NCI-H2029 (cell line): ENCODE measurements at places on chromosomes 12 and 14.

DNA sequence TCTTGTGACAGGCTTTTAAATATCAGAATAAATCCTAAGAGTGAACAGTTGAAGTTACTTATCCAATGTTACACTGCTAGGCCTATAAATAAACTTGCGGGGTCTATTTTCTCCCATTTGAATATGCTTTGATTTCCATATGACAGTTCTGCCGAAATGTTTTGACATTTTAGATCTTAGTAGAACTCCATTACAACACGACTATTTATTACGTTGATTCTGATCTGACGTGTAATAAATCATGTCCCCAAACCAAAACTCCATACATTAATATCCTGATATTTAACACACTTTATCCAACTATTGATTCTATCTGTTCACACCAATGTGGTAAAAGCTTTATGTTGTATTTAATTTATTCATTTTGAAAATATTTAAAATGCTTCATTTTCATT lies 16.1 kb upstream of the NEMF start:
- DNase-seq = no peak

- DNase-seq = no peak
Observed at GRCh38 chr12:91021076-91021475, 16.3 kb upstream of the EPYC start.

DNA sequence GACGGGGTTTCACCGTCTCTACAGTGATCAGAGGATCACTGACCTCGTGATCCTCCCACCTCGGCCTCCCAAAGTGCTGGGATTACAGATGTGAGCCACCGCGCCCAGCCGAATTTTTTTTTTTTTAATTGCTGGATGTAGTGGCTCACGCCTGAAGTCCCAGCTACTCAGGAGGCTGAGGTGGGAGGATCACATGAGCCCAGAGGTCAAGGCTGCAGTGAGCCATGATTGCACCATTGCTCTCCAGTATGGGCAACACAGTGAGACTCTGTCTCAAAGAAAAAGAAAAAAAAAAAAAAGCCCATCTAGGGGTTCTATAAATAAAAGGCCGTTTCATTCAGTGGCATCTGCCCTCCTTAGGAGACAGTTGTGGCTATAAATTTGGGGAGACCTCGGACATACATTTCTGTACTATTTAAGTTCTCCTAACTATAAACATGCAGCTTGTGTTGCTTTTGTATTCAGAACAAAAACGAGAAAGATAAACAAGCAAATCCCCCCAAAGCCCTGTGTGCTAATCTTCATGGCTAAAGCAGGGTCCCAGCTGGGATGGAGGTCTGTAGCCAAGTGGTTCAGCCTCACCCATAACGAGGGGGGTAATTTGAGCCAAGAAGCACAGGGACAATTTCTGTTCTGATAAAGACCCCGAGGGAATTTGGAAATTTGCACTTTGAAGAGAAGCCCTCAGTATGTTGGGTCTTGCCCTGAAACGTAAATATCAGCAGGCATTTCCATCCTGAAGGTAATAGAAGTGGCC lies 35.0 kb upstream of the BCL7A start:
- no peak for DNase-seq

DNA sequence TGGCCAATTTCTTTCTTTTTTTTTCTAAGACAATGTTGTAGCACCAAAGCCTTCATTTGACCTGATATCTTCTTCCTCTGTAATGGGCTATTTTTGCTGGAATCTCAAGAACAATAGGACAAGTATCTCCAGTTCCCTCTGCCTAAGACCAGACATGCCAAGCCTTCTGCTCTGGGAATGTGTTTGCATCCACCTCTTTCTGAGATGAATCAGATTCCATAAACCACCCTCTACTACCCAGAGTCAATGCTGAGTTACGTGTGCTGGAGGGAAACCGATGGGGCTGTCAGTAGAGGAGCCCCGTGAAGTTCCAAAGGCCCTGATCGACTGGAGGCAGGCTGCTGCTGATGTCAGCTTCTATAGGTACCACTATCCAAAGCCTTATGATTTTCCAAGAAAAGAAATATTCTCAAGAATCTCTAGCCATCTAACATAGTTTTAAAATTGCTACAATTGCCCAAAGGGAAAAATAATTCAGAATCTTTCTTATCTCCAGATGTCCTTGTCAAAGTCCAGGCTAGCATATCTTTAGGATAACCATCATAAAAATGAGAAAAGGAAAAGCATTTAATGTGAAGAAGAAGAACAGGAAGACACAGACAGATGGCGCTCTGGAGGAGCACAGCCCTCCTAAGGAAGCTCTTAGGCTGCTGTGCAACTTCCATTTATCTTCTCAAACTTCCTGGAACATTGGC lies 101.9 kb downstream of the SLC8A3 start:
- no peak for DNase-seq

- no peak for DNase-seq
Observed at GRCh38 chr12:123829561-123829960, 67.5 kb downstream of the DNAH10 start.

GRCh38 chr14:65193916-65194590 lies 91.7 kb upstream of the MAX start:
- no peak for DNase-seq

DNA sequence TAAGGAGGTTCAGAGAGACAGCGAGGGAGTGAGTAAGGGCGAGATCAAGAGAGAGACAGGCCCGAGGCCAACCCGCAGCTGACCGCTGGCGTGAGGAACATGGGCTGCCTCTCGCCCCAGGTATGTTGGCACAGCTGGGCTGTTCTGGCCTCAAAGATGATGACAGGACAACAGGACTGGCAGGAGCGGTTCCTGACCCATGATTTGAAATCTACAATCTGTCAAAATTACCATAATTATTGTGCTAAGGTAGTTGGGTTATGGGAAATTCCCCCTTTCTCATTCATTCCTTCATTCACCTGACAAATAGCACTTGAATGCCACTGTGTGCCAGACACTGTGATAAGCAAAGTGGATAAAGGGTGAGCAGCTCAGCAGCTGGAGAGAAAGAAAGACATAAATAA lies 5.1 kb upstream of the ENDOU start:
- peak; percentile 49 for DNase-seq

GRCh38 chr14:21399311-21399870 lies 15.6 kb upstream of the SUPT16H start:
- DNase-seq = no peak

- no peak for DNase-seq
Observed at GRCh38 chr12:20188930-20189653, 179.2 kb upstream of the PDE3A start.

DNA sequence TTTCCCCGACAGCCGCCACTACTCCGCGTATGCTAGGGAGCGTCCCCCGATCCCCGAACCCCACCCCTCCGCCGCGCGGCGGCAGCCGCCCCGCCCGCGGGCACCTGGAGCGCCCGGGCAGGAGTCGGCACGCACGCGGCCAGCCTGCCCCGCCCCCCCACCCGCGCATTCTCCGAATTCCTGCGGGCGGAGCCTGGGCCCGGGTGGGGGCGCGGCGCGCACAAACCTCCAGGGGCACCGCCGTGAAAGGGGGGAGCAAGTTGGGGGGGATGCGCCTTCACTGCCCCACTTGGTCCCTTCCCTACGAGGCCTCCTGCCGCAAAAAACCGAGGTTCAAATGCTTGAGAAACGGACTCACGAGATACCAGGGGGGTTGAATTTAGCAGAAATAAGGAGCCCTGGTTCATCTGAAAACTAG lies 1.7 kb downstream of the AJUBA start:
- no peak for DNase-seq

- DNase-seq = no peak
Observed at GRCh38 chr12:81542065-81543010, 216.8 kb downstream of the PPFIA2 start.

- DNase-seq = no peak
Observed at GRCh38 chr14:86639146-86639545, 1109.2 kb downstream of the FLRT2 start.

- DNase-seq = no peak
Observed at GRCh38 chr14:32508281-32508680, 179.2 kb downstream of the AKAP6 start.

- DNase-seq = no peak
Observed at GRCh38 chr14:73026243-73026844, 562 bp downstream of the ZFYVE1 start.

- no peak for DNase-seq
Observed at GRCh38 chr14:105426416-105427130, 6.9 kb downstream of the MTA1 start.

DNA sequence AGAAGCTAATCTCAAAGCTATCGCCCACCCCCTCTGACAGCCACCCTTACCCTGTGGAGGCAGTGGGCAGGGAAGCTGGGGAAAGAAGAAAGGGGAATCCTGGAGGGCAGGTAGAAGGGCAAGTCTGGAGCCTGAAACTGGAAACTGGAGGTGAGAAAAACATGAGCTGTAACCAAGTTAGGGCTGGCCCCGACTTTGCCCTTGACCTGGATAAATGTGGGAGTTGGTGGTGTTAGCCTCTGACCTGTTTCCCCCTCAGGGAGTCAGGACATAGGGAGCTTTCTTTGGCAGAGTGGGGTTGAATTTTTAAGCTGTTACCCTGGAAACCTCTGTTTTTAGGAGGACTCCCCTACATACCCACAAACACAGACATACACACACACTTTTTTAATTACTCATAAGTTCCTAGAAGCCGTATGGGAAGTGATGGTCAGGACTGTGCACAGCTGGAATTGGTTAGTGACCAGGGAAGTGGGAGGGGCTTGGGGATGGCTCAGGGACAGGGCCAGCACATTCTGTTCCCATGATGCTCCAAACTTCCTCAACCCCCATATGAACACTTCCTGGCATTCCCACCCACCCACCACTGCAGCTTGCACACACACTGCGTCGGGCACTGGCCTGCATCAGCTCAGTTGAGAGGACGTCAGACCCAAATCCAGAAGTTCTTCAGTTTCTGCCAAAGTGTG lies 5.0 kb upstream of the MMP19 start:
- DNase-seq = no peak

DNA sequence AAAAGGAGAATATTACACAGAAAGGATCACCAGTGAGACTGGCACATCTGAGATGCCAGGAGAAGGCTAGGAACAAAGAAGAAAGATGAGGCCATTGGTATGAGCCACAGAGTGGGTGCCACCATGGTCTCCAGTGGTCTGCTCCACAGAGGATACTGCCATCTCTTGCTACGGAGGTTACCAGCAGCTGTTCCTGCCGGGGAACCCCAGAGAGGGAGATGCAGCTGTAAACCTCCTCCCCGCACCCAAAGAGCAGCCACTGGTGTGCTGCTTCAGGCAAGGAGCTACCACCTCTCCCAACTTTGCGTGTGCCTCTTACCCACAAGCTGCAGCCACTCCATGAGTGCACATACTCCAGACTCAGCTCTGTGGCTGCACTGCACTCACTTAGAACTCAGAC lies 201.5 kb upstream of the RTL1 start:
- DNase-seq = no peak

- DNase-seq = no peak
Observed at GRCh38 chr12:100900808-100901207, 106.2 kb downstream of the ANO4 start.

- DNase-seq = no peak
Observed at GRCh38 chr12:6093764-6094163, 30.7 kb downstream of the VWF start.

GRCh38 chr14:90651271-90651804 lies 164.9 kb downstream of the TTC7B start:
- DNase-seq = no peak

- DNase-seq = no peak
Observed at GRCh38 chr12:124941170-124941527, 26.7 kb upstream of the UBC start.

GRCh38 chr12:110314308-110314707 lies 33.3 kb downstream of the ATP2A2 start:
- no peak for DNase-seq

DNA sequence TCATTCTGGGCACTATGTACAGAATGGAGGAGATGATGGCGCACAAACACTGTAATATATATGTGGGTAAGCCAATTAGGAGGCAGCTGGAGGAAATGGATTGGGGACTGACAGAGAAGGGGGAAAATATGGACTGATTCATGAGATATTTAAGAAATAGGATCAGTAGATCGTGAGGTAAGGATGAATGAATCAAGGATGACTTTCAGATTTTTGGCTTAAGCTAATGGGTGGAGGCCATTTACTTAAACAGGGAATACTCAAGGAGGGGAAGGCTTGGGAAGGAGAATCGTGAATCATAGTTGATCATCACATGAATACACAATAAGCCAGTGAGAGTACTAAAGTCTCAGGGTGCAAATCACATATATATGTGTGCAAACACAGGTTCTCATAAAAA lies 11.2 kb upstream of the GNPNAT1 start:
- no peak for DNase-seq

- DNase-seq = no peak
Observed at GRCh38 chr14:61484031-61484430, 162.7 kb downstream of the PRKCH start.

GRCh38 chr14:33762161-33762851 lies 188.6 kb downstream of the EGLN3 start:
- no peak for DNase-seq

- peak; percentile 41 for DNase-seq
Observed at GRCh38 chr12:129937426-129937825, 33.6 kb upstream of the TMEM132D start.

- DNase-seq = no peak
Observed at GRCh38 chr14:55103971-55104954, 24.8 kb upstream of the LGALS3 start.

- no peak for DNase-seq
Observed at GRCh38 chr14:88346048-88346639, 23.1 kb upstream of the KCNK10 start.

- DNase-seq = no peak
Observed at GRCh38 chr12:5269846-5270245, 162.1 kb upstream of the NTF3 start.

DNA sequence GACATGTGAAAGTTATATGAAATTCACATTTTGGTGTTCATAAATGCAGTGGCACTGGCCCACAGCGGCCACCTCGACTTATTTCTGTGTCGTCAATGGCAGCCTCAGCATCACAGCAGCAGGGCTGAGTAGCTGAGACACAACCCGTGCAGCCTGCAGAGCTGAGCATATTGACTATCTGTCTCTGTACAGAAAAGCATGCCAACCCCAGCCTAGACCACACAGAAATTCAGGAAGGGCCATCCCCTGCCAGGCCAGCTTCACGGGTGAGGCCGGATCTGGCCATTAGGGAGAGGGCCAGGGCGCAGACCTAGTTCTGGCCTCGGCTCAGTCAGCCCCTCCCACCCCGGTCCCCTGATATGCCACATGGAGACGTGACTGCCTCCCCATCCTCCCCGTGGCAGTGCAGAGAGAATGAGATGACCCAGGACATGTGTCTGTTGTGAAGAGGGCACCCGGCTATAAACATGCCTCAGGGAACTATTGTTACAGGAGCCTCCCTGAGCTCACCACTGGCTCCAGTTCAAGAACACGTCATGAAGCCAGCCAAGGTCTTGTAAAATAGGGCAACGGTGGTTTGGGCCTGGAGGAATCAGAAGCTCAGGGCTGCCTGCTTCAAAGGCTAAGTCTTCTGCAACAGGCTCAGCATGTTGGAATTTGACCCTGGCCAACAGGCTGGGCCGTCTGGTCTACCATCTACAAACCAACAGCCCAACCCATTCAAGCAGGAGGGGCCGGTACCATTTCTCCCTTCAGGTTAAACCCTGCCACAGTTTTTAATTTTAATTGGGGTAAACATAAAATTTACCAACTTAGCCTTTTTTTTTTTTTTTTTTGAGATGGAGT lies 25.5 kb downstream of the SCARB1 start:
- peak; percentile 96 for DNase-seq
